HS-5 (cell line): ENCODE measurements at places on chromosomes 6 and 20.
A peak's percentile ranks its signal among the peaks of the same experiment; 100 is the strongest.

GRCh38 chr6:53287336-53288225 lies 61.2 kb downstream of the ELOVL5 start:
- no peak for DNase-seq

DNA sequence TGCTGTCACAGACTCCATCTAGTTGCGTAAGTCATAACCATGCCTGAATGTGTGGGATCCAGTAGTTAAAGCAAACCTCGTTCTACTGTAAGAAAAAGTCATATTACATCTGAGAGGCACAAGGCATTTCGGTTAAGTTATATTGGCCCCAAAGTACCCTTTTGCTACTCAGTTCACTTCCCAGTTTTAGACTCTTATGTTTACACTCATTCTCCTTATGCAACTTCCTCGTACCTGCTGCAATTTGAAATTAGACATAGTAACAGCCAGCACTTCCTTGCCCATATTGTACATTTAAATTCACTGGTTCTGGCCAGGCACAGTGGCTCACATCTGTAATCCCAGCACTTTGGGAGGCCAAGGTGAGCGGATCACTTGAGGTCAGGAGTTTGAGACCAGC lies 37.0 kb downstream of the PEX7 start:
- DNase-seq = no peak

GRCh38 chr6:119655124-119655523 lies 305.6 kb upstream of the MAN1A1 start:
- DNase-seq = no peak

DNA sequence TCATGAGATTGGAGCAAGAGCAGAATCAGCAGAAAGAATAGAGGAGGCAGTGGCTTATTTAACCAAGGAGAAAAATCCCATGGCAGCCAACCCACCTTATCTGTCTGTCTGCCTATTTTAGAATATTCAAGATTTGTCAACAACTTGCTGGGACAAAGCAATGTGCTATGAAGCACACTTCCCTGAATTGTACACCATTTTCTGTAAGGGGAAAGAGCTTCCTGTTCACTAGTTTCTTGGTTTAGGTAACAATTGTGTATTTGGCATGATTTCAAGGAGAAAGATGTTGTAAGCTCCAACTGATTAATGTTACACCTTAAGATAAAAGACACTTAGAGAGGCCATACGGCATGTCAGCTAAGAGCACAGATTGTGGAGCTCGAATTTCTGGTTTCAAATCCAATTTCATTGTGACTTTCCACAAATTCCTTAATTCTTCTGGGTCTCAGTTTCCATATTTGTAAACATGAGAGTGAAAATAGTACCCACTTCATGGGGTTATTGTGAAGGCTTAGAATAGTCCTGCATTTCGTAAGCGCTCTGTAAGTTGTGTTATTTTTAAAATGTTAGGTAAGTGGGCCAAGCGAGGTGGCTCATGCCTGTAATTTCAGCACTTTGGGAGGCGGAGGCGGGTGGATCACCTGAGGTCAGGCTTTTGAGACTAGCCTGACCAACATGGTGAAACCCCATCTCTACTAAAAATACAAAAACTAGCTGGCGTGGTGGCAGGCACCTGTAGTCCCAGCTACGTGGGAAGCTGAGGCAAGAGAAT lies 4.8 kb upstream of the MUC22 start:
- DNase-seq = no peak

GRCh38 chr6:27814665-27815424 lies 97.4 kb downstream of the OR2B2 start:
- peak; percentile 69 for DNase-seq

DNA sequence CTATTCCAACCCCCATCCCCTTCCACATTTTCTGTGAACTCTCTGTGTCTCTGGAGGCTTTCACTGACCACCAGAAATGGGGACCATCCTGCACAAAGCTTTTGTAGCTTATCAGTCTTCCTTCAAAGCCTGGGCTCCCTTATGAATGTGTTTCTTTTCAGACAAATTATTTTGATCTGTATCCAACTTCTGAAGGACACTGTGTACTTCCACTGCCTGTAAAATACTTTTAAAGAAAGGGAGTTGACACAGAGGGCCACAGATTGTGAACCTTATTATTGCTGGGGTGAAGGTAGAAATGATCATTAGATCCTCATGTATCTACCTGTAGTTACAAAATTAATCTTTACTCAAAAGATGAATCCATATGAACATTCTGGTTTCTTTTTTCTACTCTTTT lies 135.6 kb downstream of the CARMIL1 start:
- no peak for DNase-seq

DNA sequence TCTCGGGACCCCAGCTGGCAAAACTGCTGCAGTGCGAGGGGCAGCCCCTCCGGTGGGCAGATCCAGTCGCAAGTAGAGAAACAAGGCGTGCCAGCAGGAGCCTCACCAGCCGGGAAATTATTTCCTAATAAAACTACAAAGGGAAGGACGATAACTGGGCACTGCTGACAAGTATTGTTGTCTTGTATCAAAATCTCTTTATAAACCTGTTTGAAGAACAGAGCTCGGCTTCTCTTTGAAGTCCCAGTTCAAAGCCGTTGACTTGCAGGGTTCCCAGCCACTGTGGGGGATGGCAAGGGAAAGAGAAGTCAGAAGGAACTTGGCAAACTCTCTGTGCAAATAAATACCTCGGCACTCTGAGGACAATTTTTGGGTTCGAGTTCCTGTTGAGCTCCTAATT lies 504.5 kb downstream of the CD83 start:
- no peak for DNase-seq

GRCh38 chr6:84028350-84028749 lies 5.2 kb upstream of the MRAP2 start:
- DNase-seq = no peak
